Kidney (tissue), 22 donors: ENCODE measurements at places on chromosomes 4 and X. TPM values are rescaled to one million over a fixed set of nuclear protein-coding genes. Genes with fewer than 3 reads are reported as not detected.
A peak's percentile ranks its signal among the peaks of the same experiment; 100 is the strongest.

DNA sequence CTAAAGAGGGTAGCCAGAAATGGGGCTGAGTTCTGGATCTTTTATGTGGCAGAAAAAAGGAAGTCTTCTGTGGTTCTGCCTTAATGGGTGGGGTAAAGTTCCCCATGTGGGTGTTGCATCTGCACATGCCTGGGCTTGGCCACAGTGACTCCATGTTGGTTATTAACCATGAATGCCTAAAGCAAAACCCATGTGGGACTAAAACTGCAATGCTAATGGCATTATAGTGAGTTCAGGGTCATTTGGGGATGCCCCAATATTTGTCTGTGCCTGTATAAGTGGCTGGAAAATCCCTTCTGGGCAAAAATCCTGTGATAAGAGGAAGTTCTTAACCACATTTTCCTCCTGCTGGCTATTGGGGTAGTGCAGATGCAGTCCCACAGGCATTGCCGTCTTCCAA, 857.4 kb downstream of the FAT4 start:
- no peak for DNase-seq

DNA sequence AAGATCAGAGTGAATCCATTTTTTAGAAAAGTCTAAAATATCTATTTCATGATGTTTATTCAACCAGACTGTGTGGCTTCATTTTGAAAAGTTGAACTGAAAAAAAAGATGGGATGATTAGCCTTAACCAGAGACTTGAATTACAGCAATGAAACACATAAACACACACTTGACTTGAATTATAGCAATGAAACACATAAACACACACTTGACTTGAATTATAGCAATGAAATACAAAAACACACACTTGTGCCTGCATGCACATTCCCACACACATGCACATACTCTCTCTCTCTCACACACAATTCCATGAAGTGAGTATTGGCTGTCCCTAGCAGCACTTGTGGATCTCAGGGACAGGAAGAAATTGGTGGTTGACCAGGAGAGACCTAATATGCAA, 286.8 kb downstream of the USP46 start:
- DNase-seq, result peak; percentile 40

DNA sequence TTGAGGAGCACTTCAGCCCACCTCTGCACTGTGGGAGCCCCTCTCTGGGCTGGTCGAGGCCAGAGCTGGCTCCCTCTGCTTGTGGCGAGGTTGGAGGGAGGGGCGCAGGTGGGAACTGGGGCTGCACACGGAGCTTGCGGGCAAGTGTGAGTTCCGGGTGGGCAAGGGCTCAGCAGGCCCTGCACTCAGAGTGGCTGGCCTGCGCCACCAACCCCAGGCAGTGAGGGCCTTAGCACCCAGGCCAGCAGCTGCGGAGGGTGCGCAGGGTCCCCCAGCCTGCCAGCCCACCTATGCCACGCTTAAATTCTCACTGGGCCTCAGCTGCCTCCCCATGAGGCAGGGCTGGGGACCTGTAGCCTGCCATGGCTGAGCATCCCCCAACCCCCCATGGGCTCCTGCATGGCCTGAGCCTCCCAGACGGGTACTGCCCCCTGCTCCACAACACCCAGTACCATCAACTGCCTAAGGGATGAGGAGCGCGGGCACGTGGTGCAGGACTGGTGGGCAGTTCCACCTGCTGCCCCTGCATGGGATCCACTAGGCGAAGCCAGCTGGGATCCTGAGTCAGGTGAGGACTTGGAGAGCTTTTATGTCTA, 110.9 kb downstream of the SLC39A8 start:
- DNase-seq, result no peak

DNA sequence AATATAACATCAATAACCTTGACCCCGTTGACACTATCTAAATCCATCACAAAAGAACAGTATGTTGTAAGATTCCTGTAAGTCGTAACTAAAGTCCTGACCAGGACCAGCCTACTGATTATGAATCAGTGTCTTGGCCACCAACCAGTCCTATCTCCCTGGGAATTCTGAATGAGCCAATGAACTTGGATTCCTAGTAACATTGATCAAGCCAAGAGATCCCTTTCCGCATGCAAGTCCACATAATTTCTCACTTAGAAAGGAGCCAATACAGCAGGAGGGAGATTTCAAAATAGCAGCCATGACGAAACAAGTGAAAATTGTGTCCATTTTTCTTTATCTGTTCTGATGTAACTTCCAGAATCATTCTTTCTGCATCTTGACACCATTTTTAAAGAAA, 9.5 kb downstream of the XPNPEP2 start:
- DNase-seq, result no peak

- no peak for DNase-seq
Measured at GRCh38 chr4:102578819-102579218, 77.7 kb downstream of the NFKB1 start.

DNA sequence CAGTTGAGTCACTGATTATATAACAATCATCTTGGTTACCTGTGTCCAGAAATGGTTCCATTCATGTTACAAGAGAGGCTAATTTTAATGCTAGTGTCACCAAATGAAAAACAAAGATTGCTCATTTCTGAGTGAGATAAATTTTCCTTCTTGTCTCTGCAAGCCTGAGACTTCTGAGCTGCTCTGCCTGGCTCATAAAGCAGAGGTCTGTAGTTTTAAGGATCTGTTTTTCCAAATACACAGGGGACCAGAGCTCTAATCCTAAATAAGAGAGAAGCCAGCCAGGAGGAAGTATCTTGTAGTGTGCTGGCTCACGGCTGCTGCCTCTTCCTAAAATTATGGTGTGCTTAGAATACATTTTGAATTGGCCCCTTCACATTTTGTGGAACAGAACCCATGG, 42.6 kb downstream of the CLDN34 start:
- no peak for DNase-seq

- DNase-seq, result peak; percentile 8
Measured at GRCh38 chr4:188930822-188931221, 791.6 kb downstream of the TRIML1 start.

DNA sequence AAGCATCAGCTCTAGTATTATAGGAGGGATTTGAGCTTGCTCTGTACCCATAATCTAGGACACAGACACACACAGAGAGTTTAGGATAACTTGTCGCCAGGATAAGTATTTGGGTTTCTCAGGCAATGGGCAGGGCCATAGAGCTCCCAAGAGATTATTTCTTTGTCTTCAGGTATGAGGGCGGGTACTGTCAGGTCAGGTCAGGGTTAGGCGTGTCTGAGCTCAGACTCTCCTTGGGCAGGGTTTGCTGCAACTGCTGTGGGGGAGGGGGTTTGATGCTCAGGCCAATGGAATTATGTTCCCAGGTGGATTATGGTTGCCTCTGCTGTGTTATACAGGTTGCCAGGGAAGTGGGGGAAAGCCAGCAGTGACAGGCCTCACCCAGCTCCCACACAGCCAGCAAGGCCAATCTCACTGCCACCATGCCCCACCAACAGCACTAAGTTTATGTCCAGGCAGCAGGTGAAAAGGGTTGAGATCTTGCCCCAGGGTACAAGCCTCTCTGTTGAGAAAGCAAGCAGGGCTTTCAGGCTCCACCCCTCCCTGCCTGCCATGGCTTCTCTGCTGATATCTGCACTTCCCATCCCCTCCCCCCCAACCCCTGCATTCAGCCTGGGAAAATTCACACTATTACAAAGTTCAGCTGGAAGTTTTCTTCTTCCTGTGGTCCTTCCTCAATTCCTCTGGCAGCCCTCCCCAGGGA, 101.3 kb downstream of the RRAGB start:
- no peak for DNase-seq

DNA sequence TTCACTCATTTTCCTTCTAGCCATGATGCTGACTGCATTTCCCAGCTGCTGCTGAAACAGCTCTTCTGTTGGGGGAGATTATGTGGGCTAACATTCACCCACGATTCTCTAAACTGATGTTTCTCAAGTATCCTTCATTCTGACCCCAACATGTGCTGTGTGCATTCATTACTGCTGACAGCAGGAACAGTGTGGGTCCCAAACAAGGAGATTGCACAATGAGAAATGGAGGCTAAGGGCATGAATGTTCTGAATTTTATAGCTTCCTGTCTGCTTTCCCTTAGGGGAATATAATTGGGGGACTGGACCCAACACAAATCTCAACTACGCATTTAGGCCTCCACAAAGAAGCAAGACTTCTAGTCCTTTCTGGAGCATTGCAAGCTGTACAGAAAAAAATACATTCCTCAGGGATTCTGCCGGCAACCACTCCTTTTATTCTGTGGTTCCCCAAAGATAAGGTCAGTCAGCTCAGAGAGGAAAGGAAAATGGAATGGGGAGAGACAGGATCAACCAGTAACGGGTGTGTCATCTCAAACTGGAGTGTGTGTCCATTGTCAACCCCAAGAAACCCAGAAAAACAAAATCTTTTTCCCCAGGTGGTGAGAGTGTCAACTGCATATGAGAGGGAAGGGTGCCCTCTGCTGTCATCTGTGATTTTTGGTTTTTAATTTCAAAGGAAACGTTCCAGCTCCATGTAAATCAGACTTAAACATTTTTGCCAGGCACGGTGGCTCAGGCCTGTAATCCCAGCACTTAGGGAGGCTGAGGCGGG, 81.5 kb upstream of the EGFL6 start:
- DNase-seq, result peak; percentile 61

DNA sequence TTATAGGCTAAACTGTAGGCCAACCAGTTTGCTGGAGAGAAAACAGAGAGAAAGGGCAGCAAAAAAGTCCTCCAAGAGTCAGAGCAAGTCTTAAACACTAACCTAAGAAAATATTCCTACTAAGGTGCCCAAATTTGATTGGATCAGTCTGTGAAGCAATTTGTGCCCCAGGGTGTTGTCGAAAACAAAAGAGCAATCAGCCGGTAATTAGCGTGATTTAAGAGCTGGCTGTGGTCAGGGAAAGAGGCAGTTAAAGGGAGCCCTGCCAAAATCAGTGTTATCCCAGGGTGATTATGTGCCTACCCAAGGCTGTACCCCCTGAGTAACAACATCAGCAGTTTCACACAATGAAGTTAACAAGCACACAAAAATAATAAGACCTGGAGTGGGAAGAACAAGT, 6.4 kb upstream of the BRWD3 start:
- no peak for DNase-seq

GRCh38 chr4:124104628-124105027, 607.9 kb downstream of the ANKRD50 start:
- DNase-seq, result no peak

The SPATA4 gene
- total RNA-seq, result 1.2 TPM

The ZNF330 gene
- total RNA-seq, result 29.5 TPM

The H2BW2 gene
- not detected for total RNA-seq

The CSAG1 gene
- not detected for total RNA-seq
